ENCODE measurements at places on chromosomes 4 and X.

DNA sequence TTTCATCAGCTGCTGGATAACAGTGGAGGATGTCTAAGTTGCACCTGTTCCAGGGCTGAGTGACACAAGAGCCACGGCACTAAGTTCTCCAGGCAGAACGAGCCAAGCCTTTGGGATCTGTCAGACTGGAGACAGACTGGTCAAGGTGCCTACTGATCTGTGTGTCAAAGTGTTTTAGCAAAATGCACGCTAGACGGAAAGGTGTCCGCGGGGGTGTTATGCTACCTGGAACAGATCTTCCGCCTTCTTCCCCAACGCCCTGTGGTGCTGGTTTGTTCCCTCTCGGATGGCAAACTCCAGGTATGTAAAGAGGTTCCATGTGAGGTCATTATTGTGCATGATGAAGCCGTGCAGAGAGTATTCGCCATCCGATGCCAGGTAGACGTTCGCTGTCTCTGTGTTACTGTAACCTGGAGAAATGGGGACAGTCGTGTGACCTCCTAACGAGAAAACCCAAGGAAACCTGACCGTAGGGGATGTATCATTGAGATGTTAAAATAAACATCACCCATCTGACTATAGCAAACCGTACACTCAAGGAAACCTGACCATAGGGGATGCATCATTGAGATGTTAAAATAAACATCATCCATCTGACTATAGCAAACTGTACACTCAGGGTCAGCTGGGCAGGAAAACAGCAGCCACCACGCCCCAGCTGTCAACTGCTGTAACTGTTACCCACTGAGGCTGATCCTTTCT lies 29.7 kb upstream of the SLC25A6 start:
- DNase-seq = no peak

- DNase-seq = peak; percentile 79
These were observed 1.4 kb downstream of the MAGED1 start for GRCh38 chrX:51894697-51895336.

- no peak for DNase-seq
These were observed 6.5 kb downstream of the TIFA start for GRCh38 chr4:112279025-112279881.

DNA sequence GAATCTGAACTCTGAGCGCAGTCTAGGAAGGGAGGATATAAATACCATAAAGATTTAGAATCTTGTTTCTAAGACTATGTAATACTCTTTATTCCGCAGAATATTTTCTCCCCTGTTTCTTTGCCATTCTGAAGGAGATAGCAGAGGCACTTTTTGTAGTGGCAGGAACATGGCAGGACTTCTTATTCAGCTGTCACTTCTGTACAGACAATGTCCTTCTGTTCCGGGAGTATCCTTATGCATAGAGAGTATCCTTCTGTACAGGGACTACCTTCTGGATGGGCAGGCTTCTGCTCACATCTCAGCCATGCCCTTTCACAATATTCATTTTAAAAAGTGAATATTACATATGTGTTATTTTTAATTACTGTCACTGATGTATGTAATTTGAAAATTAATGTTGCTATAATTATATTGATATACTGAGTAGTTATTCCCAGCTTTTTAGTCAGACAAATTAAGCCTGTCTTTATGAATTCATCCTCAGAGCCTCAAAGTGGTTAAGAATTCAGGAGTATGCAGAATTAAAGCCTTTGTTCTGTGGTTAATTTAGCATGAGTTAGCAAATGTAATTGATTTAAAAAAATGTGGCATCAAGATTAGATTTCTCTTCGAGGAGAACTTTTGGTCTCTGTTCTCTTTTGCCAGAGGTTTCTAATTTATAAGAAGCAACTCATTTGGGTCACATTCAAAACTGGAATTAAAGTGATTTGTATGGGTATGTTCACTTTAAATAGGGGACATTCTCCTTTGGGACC lies 174.4 kb downstream of the FHIP1A start:
- no peak for DNase-seq

DNA sequence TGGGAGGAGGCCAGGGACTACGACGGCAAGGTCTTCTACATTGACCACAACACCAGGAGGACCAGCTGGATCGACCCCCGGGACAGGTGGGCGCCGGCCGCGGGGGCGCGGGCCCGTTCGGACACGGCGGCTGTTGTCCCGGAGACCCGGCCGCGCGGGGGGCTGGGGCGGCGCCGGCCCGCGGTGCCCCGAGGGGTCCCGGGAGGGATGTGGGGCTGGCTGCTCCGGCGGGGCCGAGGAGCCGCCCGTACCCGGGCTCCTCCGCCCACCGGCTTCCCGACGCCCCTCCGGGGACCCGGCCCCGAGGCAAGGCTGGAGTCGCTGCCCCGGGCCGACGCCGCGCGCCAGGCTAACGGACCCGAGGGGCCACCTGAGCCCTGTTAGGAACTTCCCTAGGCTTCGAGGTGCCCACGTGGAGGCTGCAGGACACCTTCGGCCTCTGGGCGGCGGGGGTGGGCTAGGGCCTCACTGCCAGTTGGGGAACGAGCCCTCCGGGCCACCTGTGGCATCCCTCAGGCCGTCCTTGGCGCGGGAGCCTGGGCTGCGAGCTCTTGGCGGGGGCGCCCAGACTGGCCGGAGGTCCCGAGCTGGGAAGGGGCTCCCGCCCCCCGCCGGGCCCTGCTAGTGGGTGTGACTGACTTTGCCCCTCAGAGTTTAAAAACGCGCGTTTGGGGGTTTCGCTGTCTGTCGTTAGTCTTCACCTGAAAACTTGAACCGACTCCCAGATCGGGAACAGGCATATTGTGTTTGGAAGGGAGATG lies 660 bp downstream of the WWC2 start:
- no peak for DNase-seq

GRCh38 chr4:188534297-188534696 lies 395.1 kb downstream of the TRIML1 start:
- no peak for DNase-seq

GRCh38 chrX:39675619-39676018 lies 422.1 kb downstream of the BCOR start:
- DNase-seq = no peak

DNA sequence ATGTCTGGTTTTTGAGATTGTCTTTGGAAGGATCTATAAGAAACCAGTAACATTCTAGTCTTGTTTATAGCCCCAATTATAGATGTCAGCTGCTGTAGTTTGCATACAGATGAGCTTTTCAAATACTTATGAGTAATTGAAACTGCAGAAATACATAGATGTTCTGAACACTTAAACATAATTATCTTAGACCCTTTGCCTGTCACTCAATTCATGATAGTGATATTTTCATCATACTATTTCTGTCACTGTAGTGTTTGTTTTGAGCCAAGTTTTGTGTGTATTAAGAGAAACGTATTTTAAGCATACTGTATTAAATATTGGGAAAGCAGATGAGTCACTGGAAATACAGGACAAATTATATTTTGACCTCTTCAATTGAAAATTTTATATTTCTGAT lies 69.8 kb upstream of the SMARCA5 start:
- DNase-seq = no peak

- no peak for DNase-seq
These were observed 48.1 kb upstream of the TSPAN7 start for GRCh38 chrX:38513112-38513742.

DNA sequence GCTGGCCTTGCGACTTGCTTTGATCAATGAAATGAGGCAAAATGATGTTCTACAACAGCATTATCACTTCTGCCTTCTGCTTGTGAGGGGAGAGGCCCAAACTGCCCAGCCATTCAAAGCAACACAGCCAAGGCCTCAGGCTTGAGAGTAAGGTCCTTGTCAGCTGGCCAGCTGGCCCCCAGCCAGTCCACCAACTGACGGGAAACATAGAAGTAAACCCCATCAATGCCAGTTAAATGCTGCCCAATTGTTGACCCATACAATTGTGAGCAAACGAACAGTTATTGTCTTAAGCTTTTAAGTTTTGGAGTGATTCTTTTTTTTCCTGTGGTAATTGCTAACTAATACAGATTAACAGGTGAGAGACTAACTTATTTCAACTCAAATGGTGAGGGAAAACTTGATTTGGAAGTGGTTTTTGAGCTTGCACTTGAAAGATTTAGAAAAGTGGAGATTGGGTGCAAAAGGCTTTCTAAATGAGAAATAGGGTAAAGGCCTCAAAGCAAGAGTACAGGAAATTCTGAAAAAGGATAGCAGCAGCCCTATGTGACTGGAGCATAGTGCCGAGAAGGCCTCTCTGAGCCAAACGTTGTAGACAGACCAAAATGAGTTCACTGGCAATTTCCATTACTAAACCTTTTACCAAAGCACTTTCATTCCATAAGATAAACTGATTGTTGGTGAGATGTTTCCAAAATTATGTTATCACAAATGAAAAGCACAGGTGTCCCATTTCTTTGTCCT lies 66.9 kb downstream of the ARHGEF38 start:
- no peak for DNase-seq

- DNase-seq = no peak
These were observed 1.6 kb upstream of the AP1S2 start for GRCh38 chrX:15856222-15856587.

DNA sequence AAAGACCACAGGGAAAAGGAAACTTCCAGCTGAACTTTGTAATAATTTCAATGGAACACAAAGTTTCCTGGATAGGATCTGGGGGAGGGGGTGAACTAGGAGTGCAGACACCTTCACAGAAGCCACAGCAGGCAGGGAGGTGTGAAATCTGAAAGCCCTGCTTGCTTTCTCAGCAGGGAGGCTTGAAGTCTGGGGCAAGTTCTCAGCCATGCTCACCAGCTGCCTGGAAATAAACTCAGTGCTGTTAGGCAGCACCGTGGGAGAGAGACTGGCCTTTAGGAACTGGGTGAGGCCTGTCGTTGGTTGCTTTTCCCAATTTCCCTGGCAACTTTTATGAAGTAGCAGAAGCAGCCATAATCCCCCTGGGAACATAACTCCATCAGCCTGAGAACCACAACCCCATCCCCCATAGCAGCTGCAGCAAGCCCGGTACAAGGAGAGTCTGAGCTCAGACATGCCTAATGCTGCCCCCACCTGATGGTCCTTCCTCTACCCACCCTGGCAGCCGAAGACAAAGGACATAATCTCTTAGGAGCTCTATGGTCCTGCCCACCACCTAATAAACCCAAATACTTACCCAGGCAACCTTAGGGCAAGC lies 39.2 kb upstream of the NMU start:
- DNase-seq = peak; percentile 18

GRCh38 chr4:168781341-168781740 lies 228.7 kb downstream of the CBR4 start:
- no peak for DNase-seq

DNA sequence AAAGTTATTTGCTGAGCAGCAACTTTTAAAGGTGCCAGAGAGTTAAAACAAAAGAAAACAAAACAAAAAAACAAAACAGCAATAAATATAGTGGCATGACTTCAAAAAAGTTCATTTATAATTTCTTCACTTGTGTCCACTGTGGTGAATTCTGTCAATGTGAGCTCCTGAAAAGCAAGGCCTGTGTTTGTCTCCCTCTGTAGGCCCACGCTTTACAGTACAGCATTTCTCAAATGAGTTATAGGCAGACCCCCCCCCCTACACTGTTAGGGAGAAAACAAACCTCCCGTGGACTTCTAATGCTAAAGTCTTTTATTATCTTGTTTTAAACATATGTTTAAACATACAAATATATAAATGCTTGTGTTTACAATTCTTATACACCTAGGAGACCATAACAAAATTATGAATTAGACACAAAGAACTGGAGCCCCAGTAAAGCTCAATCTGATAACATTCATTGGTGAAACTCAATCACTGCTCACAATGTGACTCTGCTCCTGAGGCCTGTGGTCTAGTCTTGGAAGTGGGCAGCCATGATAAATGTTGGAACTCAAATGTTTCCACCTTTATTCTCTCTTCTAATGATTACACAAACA lies 47.0 kb upstream of the SCOC start:
- peak; percentile 11 for DNase-seq

GRCh38 chr4:87840149-87840548 lies 7.4 kb downstream of the MEPE start:
- no peak for DNase-seq

DNA sequence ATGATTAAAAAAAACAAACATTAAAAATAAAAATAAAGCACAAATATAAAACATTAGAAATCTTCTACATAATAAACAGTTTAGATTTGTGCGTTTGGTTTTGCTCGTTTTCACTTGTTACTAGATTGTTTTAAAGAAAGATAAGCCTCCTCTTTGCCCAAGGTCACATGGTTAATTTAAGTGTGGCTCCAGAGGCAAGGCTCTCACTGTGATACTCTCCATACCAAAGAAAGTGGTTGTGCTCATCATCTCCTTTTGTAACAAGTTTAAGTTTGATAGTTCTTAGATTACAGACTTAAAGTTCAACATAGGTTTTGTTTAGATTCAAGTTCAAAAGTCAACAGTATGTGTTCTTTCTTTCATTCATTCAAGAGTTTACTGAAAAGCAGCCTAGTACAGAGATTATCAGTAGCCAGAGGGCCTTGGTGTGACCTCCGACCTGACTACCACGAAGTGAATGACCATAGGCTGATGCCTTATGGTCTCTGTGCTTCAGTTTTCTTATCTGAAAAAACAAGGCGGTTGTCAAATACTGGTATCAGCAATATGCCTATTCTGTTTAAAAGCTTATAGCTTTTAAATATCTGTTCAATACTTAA lies 133.2 kb downstream of the ZAR1 start:
- no peak for DNase-seq

DNA sequence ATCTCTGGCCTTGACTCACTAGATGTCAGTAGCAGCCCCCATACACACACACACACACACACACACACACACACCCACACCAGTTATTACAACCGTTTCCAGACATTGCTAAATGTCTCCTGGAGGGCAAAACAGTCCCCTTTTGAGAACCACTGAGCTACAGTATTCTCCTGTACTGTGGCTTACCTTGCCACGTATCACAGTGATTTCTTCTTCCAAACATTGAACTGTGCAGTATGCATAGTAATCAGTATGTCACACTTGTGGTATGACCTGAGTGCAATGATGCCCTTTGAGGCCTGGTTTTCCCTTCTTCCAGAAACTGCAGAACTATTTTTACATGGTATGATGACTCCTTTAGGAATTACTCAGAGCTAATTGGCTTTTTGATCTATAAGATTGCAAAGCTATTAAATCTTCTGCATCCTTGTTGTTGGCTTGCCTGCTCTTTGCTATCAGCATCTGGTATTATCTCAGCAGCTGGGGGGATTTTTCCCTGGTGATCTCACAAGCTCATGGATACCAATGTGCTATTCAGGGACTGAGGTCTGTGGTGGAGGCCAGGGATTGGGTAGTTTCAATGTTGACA lies 3.6 kb upstream of the THOC2 start:
- no peak for DNase-seq

- DNase-seq = peak; percentile 29
These were observed 252.3 kb downstream of the ARHGAP10 start for GRCh38 chr4:147984065-147984777.

GRCh38 chr4:17646693-17647092 lies 32.3 kb downstream of the MED28 start:
- no peak for DNase-seq

DNA sequence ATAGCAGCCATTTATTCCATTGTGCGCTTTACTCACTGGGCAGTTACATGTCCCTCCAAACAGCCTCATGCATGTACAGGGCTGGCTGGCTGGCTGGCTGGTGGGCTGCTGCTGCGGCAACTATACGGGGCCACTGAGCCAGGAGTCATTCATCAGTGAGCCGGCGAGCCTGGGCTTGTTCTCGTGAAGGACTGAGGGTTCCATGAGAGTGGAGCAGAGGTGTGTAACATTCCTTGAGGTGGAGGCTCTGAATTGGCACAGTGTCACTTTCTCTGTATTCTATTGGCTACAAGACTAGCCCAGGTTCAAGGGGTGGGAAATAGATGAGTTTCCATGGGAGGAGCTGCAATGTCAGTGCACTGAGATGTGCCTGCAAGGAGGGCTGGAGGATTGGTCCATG lies 89.1 kb downstream of the ARHGAP10 start:
- DNase-seq = no peak

GRCh38 chr4:93199492-93199891 lies 629.1 kb upstream of the ATOH1 start:
- no peak for DNase-seq

Measured in DND-41 (cell line).